ENCODE measurements at places on chromosomes 13 and 19. TPM values are rescaled to one million over a fixed set of nuclear protein-coding genes. Genes with fewer than 3 reads are reported as not detected.

Gene KLF1
- not detected for total RNA-seq

Gene ELAVL3
- total RNA-seq = not detected

Gene FAM124A
- total RNA-seq = 1.9 TPM

Gene DHRS12
- 6.1 TPM for total RNA-seq

Gene RYR1
- 0.18 TPM for total RNA-seq

Gene METTL21C
- not detected for total RNA-seq

Gene SULT2A1
- not detected for total RNA-seq

Gene LILRA5
- total RNA-seq = not detected

Gene TNNI3
- total RNA-seq = not detected

Gene PRR12
- 3.6 TPM for total RNA-seq

Gene KASH5
- not detected for total RNA-seq

Gene ITM2B
- 68.6 TPM for total RNA-seq

Gene HIF3A
- total RNA-seq = 1.2 TPM

Gene CD33
- not detected for total RNA-seq
